ENCODE measurements at places on chromosomes 13 and 19.

DNA sequence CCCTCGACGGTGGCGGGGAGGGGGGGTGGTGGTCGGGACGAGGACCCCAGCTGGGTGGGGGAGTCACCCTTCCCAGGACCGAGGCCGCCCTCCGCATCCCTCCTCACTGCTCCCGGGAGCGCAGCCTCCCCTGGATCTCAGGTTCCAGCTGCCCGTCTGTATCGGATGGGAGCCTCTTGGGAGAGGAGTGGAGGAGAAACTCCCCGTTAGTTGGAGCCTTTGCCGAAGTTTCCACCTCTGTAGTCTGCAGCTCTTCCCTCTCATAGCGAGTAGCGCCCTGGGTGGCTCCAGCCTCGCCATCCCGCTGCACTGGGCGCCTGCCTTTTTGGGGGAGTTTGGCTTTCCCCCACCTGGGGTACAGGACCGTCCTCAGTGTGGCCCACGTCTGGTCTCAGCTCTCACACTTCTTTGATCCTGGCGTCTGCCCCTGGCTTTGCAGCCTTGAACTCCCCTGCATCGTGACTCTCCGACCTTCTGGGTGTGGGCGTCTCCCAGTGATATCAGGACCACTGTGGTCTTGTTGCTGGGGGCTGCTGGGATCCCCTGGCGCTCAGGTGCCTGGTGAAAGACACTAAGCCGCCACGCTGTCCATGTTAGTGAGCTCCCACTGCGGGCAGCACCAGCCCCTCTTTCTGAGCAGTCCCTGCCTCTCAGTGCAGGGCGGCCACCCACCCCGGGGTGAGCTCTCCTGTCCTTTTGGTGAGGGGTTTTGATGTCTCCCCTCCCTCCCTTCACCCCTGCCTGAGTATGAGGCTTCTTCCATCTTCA lies 1.1 kb downstream of the CNOT3 start:
- no peak for DNase-seq

DNA sequence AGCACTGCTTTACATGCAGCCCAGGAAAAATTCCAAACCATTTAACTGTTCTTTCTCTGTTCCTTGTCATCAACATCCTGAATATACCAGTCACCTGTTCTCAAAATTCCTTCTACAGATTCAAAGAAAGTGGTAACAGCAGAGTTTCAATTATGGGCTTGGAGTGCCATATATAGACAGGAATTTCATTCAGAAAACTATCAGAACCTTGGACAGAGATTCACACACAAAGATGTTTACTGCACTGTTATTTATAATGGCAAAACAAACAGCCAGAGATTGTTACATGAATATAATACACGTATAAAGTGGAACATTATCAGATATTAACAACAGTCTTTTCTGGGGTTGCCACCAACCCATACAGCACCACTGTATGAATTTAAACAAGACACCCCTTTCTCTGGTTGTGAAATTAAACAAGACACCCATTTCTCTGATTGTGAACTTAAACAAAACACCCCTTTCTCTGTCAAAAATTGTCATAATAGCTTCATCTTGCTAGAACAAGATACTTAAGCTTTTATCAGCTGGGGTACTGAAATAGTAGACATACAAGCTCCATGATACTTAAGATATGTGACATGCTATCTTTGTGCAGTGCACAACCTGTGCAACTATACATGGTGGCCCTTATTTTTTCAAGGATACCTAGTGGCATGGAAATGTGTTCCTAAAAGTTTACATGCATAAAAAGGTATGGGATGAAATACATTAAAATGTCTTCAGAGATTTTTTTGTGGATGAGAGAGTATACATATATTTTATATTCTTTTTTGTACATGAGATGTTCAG lies 12.6 kb downstream of the CACNA1A start:
- DNase-seq = no peak

GRCh38 chr13:114296448-114296847 lies 15.0 kb downstream of the UPF3A start:
- DNase-seq = no peak

DNA sequence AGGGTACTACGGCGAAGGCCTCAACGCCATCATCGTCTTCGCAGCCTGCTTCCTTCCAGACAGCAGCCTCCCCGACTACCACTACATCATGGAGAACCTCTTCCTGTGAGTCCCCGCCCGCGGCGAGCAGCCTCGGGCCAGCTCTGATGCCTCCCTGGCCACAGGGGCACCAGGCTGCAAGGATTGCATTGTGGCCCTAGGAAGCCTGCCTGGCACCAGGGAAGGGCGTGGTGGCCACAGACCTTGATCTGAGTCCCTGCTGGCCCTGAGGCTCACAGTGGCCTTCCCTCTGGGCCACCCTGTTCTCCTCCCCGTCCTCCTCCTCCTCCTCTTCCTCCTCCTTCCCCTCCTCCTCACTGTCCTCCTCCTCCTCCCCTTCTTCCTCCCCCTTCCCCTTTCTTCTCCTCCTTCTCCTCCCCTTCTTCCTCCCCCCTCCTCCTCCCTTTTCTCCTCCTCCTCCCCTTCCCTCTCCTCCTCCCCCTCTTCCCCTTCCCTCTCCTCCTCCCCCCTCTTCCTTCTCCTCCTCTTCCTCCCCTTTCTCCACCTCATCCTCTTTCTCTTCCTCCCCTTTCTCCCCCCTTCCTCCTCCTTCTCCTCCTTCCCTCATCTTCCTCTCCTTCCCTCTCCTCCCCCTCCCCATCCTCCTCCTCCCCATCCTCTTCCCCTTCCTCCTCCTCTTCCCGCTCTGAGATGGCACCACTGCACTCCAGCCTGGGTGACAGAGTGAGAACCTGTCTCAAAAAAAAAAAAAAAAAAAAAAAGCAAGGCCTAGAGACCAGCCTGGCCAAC lies 24.4 kb upstream of the NMRK2 start:
- DNase-seq = no peak

DNA sequence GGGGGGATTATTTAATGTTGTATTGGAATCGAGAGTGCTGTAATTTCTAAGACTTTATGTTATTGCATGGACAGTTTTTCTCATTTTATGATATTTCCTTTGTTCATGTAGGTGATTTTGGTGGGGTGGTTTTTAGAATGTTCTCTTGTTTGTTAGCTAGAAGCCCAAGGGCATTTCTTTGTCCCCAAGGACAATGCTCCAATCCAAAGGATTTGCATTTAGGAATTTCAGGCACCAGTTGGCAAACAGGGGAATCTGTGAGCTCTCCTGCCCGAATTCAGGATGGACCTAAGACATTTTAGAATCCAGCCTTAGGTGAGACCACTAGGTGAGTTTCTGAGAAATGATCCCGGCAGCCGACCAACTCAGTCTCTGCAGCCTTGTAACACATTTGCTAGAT lies 324.9 kb downstream of the KCNRG start:
- no peak for DNase-seq

- DNase-seq = no peak
These were observed 13.4 kb upstream of the EEF1AKMT1 start for GRCh38 chr13:20787180-20787579.

GRCh38 chr19:5507065-5507909 lies 52.1 kb downstream of the ZNRF4 start:
- no peak for DNase-seq

GRCh38 chr19:3642987-3643673 lies 16.5 kb upstream of the CACTIN start:
- DNase-seq = no peak

- no peak for DNase-seq
These were observed 191.3 kb downstream of the KLF5 start for GRCh38 chr13:73250061-73250460.

DNA sequence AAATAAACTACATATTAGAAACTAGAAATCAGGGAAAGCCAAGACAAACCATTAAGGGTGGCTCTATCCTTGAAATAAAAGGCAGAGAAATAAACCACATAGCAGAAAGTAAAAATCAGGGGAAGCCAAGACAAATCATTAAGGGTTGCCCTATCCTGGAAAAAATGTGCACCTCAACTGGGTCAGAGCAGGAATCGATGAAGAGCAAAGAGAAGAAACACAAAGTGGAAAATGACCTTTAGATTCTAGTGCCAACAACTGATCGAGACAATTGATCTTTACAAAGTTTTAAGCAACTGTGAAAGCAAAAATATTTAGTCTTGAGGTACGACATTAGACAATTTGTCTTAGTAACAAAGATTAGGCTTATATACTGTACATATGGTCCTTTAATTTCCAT lies 26.6 kb downstream of the KLF12 start:
- DNase-seq = no peak

DNA sequence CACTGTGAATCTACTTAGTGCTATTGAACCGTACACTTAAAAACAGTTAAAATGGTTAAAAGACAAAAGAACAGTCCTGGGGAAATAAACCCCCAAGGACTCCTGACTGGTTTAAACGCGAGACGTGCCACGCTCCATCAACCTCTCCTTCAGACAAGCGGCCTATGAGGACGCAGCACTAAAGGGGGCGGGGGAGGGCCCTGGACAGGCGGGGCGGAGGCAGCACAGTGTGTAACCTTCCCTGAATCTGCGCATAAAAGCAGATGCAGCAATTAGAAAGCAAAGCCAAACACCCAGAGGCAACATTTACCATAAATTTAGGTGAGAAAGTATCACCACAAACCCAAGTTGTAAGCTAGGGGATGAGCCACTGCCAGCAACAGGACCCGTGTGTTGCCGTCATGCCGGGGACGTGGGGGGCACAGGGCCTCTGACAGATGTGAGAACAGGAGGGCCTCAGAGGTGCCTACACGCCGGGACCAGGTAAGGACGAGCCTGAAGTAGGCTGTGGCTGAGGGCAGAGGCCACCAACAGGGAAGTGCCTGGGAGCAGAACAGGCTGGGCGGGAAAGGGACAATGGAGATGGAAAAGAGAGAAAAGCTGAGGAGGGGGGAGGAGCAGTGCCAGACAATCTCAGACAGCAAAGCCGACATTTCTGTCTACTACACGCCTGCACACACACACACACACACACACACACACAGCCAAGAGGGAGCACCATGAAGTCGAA lies 15.3 kb upstream of the ADPRHL1 start:
- DNase-seq = peak; percentile 11

DNA sequence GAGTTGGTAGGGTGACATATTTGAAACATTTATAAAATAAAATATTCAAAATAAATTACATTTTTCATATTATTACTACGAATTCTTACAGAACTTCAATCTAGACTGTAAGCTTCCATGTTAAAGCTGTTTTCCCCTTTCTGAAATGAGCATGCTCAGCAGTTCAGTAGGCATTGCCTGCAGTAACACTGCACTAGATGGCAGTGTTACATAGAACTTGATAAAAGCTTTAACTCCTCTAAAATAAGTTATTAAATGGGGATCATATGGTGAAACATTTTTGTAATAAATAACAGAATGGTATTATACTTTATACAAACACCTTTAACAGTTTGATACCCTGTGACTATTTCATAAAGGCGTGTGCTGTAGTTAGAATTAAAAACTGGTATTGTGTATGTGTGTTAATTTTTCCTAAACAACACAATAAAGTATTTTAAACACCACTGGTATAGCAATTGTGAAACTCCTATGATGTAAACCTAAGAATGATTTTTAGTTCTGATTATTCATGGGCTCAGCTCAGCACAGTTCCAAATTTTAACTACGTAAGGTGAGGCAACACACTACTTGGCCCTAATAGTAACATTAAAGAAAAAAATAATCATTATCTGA lies 11.6 kb upstream of the GPR18 start:
- peak; percentile 87 for DNase-seq

- peak; percentile 28 for DNase-seq
These were observed 1277.1 kb upstream of the MIR17HG start for GRCh38 chr13:90070362-90070761.

- DNase-seq = no peak
These were observed 187.9 kb downstream of the USP12 start for GRCh38 chr13:26983543-26984320.

DNA sequence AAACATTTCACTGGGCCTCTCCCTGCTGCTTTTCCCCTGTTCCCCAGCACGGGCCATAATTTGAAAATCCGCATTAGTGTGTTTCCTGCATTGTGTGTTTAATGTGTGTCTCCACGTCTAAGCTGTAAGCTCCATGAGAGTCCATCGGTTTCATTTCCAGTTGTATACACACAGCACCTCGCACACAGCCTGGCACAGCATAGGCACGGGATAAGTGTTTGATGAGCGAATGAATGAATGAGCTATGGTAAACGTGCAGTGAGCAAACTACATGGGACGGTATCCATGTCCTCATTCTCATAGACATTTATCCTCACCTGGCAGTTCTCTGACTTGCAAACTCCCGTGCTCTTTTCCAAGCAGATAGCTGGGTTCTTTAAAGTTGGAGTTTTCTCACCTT lies 106.1 kb downstream of the RAB20 start:
- DNase-seq = no peak

DNA sequence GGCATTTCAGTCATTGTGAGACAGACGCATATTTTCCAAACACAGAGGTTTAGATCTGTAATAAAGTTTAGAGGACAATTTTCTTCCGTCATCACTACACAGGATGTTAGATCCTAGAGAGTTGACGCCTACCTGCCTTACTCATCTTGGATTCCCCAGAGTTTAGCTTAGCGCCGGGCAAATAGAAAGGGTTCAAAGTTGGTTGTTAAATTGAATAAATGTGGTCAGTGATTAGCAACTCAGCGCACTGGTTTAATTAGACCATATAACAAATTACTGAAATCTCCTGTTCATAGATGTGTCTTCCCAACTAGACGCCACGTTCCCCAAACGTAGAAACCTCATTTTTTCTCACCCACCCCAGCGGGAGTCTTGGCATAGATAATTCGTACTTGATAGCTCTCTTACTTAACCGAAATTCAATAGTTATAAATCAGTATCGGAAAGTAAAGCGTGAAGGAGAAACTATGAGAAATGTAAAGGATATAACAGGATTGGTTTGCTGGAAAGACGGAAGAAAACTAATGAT lies 726 bp upstream of the UFM1 start:
- peak; percentile 40 for DNase-seq

DNA sequence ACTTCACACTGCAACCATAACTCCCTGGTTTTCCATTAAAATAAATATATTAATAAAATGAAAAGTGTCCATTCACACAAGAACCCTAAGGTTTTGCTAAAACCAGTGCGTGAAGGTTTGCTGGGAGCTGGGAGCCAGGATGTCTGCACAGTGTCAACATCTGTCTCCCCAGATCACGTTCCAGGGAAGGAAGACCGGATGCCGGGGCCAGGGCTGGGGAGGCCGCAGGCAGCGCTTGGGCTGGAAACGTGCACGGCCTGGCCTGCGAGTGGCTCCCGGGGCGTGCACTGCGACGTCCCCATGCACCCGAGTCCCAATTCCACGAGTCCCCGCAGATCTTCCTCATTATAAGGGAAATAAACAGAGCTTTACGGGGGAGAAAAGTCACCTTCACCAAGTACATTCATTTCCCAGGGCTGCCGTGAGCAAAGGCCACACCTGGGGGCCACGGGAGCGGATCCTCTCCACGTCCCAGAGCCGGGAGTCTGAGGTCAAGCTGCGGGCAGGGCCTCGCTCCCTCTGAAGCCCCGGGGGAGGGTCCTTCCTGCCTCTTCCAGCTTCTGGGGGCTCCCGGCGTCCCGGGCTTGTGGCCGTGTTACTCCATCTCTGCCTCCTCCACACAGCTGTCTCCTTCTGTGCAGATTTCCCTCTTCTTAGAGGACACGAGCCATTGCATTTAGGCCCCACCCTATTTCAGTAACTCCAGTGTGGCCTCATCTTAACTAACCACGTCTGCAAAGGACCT lies 12.8 kb downstream of the SHC2 start:
- DNase-seq = peak; percentile 19

GRCh38 chr13:80463673-80464352 lies 122.9 kb upstream of the SPRY2 start:
- peak; percentile 54 for DNase-seq

GRCh38 chr13:35984776-35985453 lies 146.3 kb downstream of the DCLK1 start:
- no peak for DNase-seq
